Activated naive CD4-positive, alpha-beta T cell treated with anti-CD3 and anti-CD28 coated beads for 36 hours (primary cell): ENCODE measurements at places on chromosomes 2 and 18. TPM values are rescaled to one million over a fixed set of nuclear protein-coding genes. Genes with fewer than 3 reads are reported as not detected.
A peak's percentile ranks its signal among the peaks of the same experiment; 100 is the strongest.

GRCh38 chr2:102185347-102185746 is 1.5 kb upstream of the IL1RL2 start:
- H3K27me3 ChIP-seq = peaks cover 19% of the 10 kb centered on the region
- DNase-seq = peak; percentile 52
- peaks cover 21% of the 10 kb centered on the region for H3K4me1 ChIP-seq
- H3K27ac ChIP-seq = no peak overlapping the region
- no peak overlapping the region for H3K4me3 ChIP-seq
- peaks cover 4% of the 10 kb centered on the region for H3K36me3 ChIP-seq

CYTIP gene
- 599 TPM for total RNA-seq

GRCh38 chr2:134107402-134107801 is 146.5 kb upstream of the MGAT5 start:
- H3K27ac ChIP-seq = no peak overlapping the region
- DNase-seq = no peak
- no peaks in the 10 kb centered on the region for H3K27me3 ChIP-seq
- no peak overlapping the region for H3K4me3 ChIP-seq
- H3K4me1 ChIP-seq = peaks cover 10% of the 10 kb centered on the region
- no peaks in the 10 kb centered on the region for H3K36me3 ChIP-seq

GRCh38 chr2:169082995-169083394 is 13.6 kb downstream of the DHRS9 start:
- peak; percentile 10 for DNase-seq
- H3K27me3 ChIP-seq = no peaks in the 10 kb centered on the region
- H3K27ac ChIP-seq = no peak overlapping the region
- no peaks in the 10 kb centered on the region for H3K36me3 ChIP-seq

- DNase-seq = no peak
- H3K36me3 ChIP-seq = no peaks in the 10 kb centered on the region
- no peak overlapping the region for H3K4me3 ChIP-seq
- H3K27ac ChIP-seq = no peak overlapping the region
- H3K4me1 ChIP-seq = no peaks in the 10 kb centered on the region
- peaks cover 1% of the 10 kb centered on the region for H3K27me3 ChIP-seq
Measured at GRCh38 chr2:223075301-223076270, 23.6 kb downstream of the KCNE4 start.

DOK1 gene
- 13.2 TPM for total RNA-seq

INHBB gene
- total RNA-seq = not detected

DNA sequence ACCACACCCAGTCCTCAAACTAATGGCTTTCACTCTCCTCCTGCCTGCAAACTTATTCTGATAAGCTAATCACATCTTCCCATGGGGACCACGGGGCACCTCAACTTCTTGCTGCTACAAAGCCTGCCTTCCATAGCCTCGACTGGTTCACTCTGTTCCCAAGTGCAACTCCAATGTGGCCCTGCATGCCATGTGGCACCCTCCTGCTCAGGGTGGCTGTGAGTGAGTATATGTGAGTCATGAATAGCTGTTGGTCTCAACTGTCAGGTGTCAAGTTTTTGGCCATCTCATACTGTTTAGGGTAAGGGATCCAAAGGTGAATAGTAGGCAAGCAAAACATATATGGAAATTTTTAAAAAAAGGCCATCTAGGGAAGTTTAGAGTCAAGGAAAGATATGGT is 276.1 kb upstream of the DCC start:
- H3K27me3 ChIP-seq = no peaks in the 10 kb centered on the region
- no peak overlapping the region for H3K27ac ChIP-seq
- DNase-seq = no peak
- no peaks in the 10 kb centered on the region for H3K4me1 ChIP-seq

- no peak for DNase-seq
- H3K4me3 ChIP-seq = no peak overlapping the region
- H3K27ac ChIP-seq = no peak overlapping the region
- no peaks in the 10 kb centered on the region for H3K36me3 ChIP-seq
Measured at GRCh38 chr2:16140771-16141640, 200.7 kb downstream of the MYCN start.

DNA sequence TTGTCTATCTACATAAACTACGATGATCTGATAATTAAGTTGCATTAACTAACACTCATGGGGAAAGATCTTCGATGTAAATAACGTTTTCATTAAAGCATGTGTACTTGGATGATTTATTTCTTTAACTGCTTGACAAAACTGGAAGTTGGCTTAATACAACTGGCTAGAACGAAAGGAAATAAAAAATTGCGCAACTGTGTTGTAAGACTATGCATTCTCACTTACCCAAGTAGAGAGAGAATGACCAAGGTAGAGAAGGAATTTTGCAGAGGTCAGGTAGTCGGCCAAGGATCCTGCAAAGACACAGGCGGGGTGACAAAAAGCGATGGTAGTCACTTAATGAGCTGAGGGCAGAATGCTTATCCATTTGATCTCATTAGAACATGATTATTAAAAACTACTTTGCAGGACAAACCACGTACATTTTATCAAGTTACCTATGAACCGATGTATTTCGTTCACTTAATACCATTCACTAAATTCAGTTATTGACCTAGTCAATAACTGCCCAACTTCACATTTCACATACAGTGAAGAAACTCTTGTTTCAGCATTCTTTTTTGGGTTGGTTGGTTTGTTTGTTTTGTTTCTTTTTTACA is 900 bp downstream of the SLC40A1 start:
- H3K36me3 ChIP-seq = no peaks in the 10 kb centered on the region
- peaks cover 53% of the 10 kb centered on the region for H3K4me1 ChIP-seq
- H3K27me3 ChIP-seq = peaks cover 5% of the 10 kb centered on the region
- peak overlapping the region; percentile 82 for H3K27ac ChIP-seq
- H3K4me3 ChIP-seq = peak overlapping the region; percentile 85

- no peak overlapping the region for H3K27ac ChIP-seq
- peaks cover 9% of the 10 kb centered on the region for H3K4me1 ChIP-seq
- DNase-seq = no peak
Measured at GRCh38 chr2:177506998-177507397, 114.4 kb downstream of the AGPS start.

DNA sequence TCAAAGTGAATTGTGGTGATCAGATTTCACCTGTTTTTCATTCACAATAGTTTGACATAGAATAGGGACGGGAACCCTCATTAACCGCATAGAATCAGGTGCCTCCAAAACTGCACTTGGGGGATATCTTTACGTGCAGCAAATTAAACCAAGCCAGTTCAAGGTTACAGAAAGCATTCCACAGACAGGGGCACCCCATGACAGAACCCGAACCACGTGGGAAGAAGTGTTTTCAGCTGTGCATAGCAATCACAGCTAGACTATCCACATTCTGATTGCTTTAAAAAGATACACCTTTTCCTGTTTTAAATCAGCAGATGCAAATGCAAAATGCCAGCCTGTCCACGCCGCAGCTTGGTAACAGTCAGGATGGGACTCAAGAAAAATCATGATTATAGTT is 205.8 kb downstream of the ANAPC1 start:
- H3K4me3 ChIP-seq = no peak overlapping the region
- no peaks in the 10 kb centered on the region for H3K36me3 ChIP-seq
- no peak overlapping the region for H3K27ac ChIP-seq
- peaks cover 11% of the 10 kb centered on the region for H3K27me3 ChIP-seq
- no peak for DNase-seq

SCTR gene
- not detected for total RNA-seq
